NCI-H187 treated with DMSO at 0.1 percent for 48 hours (cell line): ENCODE measurements at places on chromosomes 13 and 19.

GRCh38 chr13:69050696-69051095 is 1056.9 kb upstream of the ATXN8OS start:
- no peak for DNase-seq

DNA sequence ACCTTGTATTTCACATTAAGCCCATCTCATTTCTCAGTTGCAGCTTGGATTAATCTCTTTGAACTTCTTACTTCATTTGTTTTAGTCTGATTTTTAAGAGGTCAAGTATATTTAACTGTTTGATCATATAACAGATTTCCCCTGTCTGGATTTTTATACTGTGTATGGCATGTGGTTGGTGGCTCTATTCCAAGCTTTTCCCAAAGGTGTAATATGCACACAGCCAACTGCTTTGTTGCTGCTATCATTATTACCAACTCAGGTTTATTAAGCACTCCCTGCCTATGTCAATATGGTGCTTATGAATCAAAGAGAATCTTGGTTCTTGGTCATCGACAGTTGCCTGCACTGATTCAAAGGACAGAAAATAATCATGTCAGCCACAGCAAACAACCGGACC is 92.6 kb downstream of the RAP2A start:
- no peak for DNase-seq

- DNase-seq: no peak
Observed at GRCh38 chr13:75474956-75475355, 7.0 kb downstream of the TBC1D4 start.

DNA sequence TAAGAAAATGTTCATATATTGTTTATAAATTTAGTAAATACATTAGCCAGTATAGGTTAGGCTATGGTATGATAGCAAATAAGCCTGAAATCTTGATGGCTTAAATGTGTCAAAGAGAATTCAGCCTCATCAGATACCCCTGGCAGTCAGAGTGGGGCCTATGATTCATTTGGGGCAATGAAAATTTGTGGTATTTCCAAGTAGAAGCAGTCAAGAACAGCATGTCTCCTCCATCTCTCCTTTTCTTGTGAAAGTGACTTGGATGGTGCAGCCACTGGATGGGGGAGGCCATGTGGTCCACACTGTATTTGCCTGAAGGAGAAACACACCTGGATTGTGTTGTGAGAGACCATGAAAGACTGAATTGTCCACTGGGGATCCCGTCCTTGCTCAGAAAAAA is 82.7 kb downstream of the DLEU7 start:
- DNase-seq: no peak

- DNase-seq: no peak
Observed at GRCh38 chr13:97852181-97852874, 101.1 kb upstream of the IPO5 start.

GRCh38 chr13:99681695-99682094 is 180.4 kb downstream of the TM9SF2 start:
- no peak for DNase-seq

DNA sequence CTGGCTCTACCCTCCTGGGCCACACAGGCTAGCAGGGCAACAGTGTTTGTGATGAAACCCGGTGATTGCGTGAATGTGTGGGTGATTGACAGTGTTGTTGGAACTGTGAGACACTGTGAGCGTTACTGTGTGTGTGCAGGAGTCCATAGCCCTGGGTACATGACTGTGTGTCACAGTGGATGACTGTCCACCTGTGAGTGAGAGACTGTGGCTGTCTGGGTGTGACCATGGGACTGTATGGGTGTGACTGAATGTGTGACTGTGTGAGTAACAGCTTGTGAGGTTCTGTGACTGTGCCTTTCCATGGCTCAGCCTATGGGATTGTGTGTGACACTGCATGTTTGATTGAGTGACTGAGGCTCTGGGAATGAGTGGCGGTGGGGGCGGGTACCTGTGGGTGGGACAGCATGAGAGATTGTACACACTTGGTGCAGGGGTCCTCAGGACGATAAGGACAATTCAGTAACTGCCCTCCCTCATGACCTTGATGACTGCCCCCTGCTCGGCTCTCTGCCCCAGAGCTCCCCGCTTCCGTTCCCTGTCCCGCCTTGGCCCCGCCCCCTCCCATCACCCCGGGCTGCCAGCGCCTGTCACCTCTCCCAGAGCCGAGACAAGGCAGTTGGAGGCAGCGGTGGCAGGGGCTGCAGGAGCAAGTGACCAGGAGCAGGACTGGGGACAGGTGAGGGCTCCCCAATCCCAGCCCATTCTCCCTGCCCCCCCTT is at the start of gene GIPR:
GIPR (plus strand) TSS at position 602 of the 722 bp plus-strand sequence. CDS start 1,300 bp downstream, outside the sequence.
- no peak for DNase-seq

DNA sequence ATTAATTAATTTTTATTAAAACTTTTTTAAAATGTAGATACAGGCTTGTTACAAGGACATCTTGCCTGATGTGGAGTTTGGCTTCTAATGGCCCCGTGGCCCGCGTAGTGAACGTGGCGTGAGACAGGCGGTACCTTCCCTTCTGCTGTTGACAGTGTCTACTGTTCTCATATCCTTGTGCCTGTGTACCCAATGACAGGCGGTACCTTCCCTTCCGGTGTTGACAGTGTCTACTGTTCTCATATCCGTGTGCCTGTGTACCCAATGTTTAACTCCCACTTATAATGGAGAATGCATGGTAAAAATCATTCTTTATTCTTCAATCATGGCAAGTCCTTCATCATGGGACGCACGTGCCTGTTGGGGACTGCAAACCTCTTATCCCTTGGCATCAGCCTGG is 79.1 kb upstream of the ZNF835 start:
- no peak for DNase-seq

- no peak for DNase-seq
Observed at GRCh38 chr19:8615024-8615423, 4.5 kb upstream of the ADAMTS10 start.

DNA sequence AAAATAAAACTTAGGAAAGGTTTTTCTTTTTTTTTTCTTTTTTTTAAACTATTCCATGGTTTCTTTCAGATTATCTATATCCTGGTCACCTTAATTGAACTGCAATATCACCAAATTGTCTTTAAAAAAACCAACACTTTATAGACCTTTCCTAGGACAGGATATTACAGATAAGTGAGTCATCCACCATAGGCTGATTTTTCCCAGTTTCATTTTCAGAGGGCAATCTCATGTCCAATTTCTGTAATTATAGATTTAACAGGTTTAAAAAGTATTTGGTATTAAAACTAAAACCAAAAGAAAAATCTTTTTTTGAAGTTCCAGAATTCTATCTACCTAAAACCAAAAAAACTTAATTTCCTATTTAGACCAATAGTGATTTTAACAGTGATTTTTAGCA is 13.2 kb downstream of the SPART start:
- no peak for DNase-seq

DNA sequence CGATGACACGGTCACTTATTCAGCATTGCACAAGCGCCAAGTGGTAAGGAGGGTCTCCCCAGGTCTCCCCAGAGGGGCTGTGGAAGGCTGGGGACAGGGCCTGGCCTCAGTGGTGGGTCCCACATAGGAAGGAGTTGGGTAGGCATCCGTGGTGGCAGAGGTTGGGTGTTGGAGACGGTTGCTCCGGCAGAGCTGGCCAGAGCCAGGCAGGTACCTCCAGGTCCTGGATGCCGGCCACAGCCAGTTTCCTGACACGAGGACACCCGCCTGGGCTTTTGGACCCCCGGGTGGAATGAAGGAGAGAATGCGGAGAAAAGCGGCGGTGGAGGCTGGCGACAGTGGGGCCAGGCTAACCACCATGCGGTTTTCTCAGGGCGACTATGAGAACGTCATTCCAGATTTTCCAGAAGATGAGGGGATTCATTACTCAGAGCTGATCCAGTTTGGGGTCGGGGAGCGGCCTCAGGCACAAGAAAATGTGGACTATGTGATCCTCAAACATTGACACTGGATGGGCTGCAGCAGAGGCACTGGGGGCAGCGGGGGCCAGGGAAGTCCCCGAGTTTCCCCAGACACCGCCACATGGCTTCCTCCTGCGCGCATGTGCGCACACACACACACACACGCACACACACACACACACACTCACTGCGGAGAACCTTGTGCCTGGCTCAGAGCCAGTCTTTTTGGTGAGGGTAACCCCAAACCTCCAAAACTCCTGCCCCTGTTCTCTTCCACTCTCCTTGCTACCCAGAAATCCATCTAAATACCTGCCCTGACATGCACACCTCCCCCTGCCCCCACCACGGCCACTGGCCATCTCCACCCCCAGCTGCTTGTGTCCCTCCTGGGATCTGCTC is 1.3 kb upstream of the FFAR1 start:
- DNase-seq: no peak

- no peak for DNase-seq
Observed at GRCh38 chr13:83211301-83211700, 671.0 kb downstream of the SLITRK1 start.

- DNase-seq: no peak
Observed at GRCh38 chr19:6032381-6032780, 54.4 kb upstream of the RANBP3 start.

- no peak for DNase-seq
Observed at GRCh38 chr13:33052506-33053280, 36.5 kb downstream of the KL start.

- DNase-seq: no peak
Observed at GRCh38 chr13:29509999-29510589, 85.4 kb downstream of the SLC7A1 start.

GRCh38 chr13:24506698-24507335 is 5.8 kb downstream of the PARP4 start:
- DNase-seq: no peak

DNA sequence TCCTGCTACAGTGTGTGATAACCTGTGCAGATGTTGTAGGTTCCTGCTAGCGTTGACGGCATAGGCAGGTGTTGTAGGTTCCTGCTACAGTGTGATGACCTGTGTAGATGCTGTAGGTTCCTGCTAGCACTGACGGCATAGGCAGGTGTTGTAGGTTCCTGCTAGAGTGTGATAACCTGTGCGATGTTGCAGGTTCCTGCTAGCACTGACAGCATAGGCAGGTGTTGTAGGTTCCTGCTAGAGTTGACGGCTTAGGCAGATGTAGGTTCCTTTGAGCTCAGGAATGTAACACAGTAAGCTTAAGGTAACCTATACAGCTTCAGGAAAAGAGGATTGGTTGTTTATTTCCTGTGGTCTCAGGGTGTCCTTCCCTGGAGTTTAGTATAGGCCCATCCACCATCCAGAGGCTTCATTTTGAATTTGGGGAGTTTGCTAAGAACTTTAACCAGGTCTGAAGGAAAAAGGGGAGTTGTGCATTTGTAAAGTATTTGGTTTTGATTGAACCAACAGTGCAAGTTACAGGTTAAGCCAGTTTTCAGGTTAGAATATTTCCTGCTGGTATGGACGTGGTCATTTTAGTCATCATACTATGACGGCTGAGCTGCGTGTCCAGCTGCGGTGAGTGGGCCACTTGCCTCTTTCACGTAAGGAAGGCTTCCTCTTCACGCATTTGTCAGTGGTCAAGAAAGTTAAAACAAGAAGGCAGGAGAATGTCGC is 53.8 kb downstream of the ATP11A start:
- DNase-seq: no peak

DNA sequence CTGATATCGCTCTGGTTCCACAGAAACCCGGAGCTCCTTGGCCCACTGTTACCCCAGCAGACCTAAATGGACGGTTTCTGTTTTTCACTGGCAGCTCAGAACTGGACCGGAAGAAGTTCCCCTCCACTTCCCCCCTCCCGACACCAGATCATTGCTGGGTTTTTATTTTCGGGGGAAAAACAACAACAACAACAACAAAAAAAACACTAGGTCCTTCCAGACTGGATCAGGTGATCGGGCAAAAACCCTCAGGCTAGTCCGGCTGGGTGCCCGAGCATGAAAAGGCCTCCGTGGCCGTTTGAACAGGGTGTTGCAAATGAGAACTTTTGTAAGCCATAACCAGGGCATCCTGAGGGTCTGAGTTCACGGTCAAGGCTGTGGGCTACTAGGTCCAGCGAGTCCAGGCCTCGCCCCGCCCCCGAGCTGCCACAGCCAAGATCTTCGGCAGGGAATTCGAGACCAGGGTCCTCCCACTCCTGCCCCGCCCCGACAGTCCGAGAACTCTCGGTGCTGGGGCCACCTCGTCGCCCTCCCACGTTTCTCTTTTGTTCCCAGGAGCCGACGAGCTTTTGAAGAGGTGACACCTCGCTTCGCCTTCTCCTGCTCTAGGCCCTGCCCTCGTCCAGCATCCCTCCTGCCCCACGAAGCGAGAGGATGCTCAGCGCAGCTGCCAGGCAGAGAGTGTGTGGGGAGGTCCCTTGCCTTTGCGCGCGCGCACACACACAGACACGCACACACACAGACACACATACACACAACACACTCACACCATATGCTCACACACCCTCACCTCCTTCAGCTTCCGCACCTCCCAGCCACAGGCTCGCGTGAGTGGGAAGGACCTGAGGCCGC is 8.8 kb downstream of the ZIC2 start:
- no peak for DNase-seq

GRCh38 chr19:19179548-19180441 is 9.7 kb upstream of the MEF2B start:
- DNase-seq: no peak

GRCh38 chr19:4633140-4633967 is 6.0 kb upstream of the TNFAIP8L1 start:
- no peak for DNase-seq

DNA sequence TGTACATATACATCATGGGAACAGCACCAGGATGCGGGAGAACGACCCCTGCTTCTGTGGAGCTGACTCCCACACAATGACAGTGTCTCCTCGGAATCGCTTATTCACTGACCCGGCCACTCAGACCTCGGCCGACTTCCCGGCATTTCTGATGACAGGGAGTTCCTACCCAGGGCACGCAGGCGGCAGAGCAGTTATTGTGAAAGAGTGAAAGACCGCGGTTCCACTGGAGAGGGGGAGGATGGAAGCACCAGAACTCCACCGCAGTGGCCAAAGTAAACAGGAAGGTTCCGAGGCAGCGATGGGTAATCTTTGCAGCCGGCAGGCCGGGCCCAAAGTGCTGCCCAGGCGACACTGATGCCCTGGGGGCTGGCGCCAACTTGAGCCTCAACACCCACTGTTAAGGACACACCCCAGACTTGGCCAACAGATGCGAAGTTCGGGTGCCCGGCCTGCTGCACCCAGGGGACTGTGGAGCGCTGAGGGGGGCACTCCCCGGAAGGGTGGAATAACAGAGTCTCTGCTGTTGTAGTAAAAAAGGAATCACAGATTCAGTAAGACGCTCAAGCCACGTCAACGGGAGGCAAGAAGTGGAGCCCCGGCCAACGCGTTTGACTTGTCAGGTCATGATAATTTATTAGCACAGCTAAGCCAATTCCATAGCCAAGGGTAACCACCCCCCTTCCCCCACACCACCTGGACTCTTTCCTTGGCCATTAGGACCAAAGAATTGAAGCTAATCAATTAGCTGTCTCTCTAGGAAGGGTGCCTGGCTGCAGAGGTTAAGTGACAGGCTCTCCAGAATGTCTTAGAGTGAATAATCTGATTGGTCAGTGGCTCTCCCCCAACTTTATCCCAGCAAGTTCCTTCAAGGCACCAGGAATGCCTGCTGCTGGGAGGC is 5.8 kb downstream of the MLLT1 start:
- no peak for DNase-seq
